ENCODE measurements at places on chromosomes 2 and 18.
A peak's percentile ranks its signal among the peaks of the same experiment; 100 is the strongest.

DNA sequence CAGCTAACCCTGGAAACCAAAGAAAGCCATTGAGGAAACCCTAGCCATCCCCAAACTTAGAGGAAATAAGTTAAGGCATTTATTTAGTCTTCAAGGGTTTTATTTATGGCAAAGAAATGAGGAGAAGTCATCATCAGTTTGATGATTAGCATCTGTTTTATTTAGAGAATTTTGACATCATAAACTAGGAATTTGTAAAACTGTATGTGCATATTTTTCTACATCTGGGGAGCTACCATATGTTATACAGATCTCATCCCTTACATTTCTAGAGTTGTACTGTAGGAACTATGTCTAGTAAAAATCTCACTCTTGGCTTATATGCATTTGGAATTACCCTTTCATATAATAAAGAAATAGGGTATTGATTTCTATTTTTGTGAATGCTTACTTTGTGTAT lies 48.7 kb downstream of the FMNL2 start:
- no peak for DNase-seq

GRCh38 chr18:13470516-13471197 lies 252.1 kb downstream of the LDLRAD4 start:
- DNase-seq = no peak

DNA sequence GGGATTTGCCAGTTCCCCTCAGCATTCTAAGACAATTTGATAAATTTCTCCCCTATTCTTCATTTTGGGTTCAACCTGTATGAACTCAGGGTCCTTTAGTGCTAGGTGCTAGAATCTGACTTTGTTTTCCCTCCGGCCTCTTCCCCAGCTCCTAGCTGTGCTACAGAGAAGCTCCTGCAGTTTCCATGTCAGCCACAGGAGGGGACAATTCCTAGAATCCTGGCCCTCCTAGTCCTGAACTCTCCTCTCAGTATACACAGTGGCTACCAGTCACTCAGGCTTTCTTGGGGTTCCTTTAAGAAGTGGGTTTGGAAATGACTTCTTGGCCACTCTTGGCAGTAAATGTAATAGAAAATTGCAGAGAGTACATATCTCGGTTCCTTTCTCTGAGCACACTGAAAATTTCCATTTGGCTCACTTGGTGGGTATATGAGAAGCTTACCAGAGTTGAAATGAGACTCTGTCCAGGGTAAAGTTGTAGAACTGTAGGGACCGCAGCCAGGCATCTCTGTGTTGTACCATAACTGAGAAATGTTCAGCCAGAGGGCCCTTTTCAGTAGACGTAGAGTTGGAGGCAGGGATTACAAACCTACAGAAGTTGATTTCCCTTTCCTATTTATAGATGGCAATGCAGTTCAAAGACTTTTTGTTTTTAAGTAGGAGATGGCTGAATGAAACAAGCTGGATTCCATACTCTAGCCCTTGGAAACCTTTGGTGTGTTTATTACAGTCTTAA lies 5.0 kb upstream of the CHST10 start:
- no peak for DNase-seq

DNA sequence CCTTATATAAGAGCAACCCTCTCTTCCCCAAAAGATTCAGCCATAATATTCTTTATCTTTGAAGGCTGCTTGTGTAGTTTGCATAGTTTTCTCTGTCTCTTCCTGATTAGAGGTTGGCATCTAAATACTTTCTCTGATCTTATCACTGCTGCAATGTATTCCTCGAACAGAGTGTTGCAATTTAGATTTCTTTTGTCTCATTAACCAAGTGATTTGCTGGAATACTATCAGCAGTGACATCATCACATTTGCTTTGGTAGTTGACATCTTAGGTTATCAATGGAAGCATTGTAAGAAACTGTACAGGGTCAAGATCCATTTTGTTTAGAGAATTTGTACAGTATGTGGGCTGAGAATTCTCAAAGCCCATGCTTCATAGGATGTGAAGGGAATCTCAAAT lies 72.0 kb upstream of the NEUROD1 start:
- no peak for DNase-seq

DNA sequence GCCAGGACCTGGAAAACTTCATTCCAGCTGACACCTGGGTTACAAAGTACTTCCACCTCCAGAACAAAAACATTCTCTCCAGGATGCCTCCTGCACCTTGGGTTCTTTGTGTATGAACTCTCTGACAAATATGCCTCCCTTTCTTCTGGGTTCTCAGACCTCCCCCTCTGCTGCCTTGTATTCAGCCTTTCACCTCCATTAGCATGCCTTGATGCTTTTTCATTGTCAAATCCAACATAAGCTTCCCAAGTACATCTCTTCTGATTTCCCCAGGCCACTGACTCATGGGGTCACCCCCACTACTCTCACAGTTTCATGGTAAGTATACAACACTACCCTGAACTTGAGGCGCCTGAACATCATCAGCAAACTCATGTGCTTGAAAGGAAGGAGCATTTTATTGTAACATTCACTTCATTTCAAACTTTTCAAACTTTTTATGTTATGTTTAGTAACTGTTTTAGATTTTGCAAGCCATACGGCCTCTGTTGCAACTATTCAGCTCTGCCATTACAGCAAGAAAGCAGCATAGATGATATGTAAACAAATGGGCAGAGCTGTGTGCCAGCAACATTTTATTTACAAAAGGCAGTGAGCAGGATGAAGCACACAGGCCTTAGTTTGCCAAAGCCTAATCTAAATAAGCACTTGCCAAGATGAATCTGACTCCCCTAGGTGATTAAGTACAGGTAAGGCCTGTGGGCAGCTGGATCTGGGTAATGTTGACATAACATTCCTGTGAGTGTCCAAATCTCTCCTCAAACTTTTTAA lies 32.5 kb upstream of the MRPS9 start:
- no peak for DNase-seq

GRCh38 chr2:30894498-30895119 lies 87.4 kb upstream of the CAPN13 start:
- DNase-seq = no peak

GRCh38 chr2:38039121-38039910 lies 36.6 kb downstream of the CYP1B1 start:
- DNase-seq = no peak

- no peak for DNase-seq
Observed at GRCh38 chr18:13910501-13910900, 4.8 kb downstream of the MC2R start.

DNA sequence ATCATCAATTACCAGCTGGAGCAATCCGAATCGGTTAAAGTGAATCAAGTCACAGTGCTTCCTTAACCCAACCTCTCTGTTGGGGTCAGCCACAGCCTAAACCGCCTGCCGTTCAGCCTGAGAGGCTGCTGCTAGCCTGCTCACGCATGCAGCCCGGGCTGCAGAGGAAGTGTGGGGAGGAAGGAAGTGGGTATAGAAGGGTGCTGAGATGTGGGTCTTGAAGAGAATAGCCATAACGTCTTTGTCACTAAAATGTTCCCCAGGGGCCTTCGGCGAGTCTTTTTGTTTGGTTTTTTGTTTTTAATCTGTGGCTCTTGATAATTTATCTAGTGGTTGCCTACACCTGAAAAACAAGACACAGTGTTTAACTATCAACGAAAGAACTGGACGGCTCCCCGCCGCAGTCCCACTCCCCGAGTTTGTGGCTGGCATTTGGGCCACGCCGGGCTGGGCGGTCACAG lies 496 bp upstream of the ITGA4 start:
- peak; percentile 43 for DNase-seq

DNA sequence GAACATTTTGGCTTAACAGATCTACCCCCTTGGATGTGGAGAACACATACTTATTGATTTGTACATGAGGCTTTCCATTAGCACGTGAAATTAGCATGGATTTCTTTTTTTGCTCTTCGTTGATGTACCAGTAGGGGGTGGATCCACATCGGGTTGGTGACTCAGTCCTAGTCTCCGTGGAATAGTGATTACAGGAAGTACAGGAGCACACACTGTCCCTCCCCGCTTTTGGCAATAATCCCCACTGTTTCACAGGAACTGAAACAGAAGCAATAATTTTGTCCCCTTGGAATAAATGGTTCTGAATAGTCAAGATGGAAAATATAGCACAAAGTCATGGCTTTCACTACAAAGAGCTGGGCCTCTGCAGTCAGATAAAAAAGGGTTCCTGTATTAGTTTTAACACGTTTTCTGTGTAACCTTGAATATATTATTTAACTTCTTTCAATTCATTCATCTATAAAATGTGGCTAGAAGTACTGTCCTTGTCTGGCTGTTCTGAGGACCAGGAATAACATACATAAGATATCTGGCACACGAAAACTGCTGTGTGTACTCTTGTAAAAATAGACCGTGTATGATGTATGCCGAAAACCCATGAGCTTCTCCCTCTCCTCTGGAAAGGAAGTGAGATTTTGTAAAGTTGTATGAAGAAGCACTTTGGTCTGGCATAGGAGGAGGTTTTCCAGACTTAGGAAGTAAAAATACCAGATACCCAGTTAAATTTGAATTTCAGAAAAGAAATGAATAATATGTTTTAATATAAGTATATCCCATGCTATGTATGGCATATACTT lies 229.2 kb downstream of the GALR1 start:
- no peak for DNase-seq

DNA sequence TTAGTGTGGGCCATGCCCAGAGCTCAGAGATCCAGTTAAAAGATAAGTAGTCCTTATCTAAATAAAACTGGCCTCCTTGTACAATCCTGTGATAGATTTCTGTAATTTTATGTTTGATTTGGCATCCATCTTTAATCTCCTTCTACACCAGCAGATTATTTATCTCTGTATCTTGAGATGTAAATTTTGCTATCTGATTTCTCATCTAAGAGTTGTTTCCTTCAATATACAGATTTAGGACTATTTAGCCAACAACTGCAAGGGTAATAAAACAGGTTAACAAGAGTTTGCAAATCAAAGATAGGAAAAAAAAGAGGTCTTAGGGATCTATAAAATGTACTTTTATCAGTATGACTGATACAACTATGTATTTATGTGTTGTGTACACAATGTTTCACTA lies 68.6 kb upstream of the ABCA12 start:
- DNase-seq = no peak

GRCh38 chr2:38586931-38587330 lies 15.8 kb downstream of the HNRNPLL start:
- no peak for DNase-seq

- DNase-seq = no peak
Observed at GRCh38 chr2:226077841-226078240, 678.3 kb downstream of the NYAP2 start.

DNA sequence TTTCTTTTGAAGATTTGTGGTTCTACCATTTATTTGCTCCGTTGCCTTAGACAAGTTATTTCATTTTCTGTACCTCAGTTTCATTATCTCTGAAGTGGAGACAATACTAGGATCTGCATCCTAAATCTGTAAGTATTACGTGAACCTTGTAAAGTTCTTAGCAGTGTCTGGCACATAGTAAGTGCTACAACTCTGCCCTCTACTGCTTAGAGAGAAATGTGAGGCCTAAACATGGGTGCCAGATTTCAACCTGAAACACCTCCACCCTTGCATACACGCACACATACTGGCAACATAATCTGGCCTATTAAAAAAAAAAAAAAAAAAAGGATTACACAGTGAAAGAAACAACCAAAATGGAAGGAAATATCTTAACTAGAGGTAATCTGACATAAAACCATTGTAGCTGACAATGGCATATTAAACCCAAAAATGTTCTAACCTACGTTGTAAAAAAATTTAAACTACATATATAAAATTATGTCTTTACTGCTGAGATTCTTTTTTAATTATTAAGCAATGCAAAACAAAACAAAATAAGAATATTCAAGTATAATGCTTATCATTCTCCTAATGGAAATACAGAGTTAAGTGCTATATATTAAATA lies 132.6 kb downstream of the MAP2 start:
- DNase-seq = no peak

- no peak for DNase-seq
Observed at GRCh38 chr2:72263776-72264060, 116.1 kb upstream of the CYP26B1 start.

DNA sequence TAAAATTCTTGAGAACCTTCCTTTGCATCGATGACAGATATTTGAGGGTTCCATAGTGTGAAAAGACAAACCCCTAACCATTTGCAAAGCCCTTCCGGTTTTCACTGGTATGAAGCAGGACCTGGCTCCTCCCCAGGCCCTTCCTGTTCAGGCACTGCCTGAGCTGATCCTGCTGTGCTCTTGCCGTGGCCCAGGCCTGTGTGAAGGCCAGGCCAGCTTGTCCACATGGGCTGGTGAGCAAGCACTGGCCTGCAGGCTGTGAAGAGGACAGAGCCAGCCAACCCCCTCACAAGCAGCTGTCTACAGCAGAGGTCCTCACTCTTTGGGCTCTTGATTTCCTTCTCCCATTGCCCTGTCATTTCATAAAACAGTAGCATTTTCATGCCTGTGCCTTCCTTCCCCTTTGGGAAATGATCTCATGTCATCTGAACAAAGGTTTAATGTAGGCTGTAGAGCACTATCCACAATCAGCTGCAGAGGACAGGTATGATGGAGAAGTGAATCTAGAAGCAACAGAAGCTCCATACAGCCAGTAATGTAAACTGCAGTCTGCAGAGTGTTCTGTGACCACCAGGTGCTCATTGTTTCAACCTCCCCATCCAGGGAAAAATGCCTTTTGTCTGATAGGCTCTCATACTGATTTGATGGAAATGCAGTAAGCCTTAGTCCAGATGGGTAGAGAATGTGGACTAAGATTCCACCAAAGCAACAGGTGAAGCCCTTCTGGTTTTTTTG lies 19.8 kb downstream of the MPHOSPH10 start:
- no peak for DNase-seq

- no peak for DNase-seq
Observed at GRCh38 chr2:232776435-232776834, at the start of gene KCNJ13. Gene KCNJ13, minus strand, starts transcription at chr2:232776565. Its CDS starts 5,203 bp downstream, at chr2:232771362.

- DNase-seq = no peak
Observed at GRCh38 chr2:146143971-146144370, 1624.1 kb upstream of the ZEB2 start.

DNA sequence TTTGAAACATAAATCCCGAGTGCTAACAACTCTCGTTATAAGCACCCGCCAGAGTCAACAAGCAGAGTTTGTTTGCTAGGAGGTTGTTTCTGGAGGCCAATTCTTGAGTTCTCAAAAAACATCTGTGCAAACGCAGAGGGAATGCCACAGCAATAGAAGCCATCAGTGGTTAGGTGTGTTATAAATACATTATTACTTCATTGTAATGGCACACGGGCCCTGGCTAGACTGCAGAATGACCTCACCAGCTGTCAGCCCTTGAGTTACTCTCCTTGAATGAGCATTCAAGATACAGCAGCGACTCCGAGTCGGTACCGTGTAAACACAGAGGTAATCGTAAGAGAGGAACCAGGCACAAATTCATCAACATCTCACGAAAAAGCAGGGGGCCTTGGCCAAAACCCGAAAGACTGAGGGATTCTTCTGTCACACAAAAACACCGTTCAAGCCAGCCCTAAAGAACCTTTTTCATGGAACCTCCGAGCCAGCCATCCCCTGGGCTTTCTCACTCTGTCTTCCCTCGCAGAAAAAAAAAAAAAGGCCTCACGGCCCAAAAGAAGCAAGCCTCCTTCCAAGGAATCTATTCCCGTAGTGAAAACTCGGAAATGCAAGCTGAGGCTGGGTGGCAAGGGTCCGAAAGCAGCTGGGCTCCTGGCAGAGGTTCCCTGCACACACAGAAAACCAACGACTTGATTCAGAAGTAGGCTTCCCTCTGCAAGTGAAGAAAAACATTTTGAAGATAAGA lies 133.7 kb upstream of the MEIS1 start:
- no peak for DNase-seq

GRCh38 chr18:48548011-48548771 lies 9.4 kb downstream of the CTIF start:
- DNase-seq = no peak

- no peak for DNase-seq
Observed at GRCh38 chr2:2188344-2188920, 142.6 kb downstream of the MYT1L start.

All from T-helper 1 cell (primary cell).